ENCODE measurements at places on chromosomes 16 and 17.

- no peak for DNase-seq
These were observed 32.3 kb downstream of the CHD9 start for GRCh38 chr16:53087101-53087500.

GRCh38 chr17:32569171-32570080 lies 82.6 kb downstream of the CDK5R1 start:
- DNase-seq = no peak

DNA sequence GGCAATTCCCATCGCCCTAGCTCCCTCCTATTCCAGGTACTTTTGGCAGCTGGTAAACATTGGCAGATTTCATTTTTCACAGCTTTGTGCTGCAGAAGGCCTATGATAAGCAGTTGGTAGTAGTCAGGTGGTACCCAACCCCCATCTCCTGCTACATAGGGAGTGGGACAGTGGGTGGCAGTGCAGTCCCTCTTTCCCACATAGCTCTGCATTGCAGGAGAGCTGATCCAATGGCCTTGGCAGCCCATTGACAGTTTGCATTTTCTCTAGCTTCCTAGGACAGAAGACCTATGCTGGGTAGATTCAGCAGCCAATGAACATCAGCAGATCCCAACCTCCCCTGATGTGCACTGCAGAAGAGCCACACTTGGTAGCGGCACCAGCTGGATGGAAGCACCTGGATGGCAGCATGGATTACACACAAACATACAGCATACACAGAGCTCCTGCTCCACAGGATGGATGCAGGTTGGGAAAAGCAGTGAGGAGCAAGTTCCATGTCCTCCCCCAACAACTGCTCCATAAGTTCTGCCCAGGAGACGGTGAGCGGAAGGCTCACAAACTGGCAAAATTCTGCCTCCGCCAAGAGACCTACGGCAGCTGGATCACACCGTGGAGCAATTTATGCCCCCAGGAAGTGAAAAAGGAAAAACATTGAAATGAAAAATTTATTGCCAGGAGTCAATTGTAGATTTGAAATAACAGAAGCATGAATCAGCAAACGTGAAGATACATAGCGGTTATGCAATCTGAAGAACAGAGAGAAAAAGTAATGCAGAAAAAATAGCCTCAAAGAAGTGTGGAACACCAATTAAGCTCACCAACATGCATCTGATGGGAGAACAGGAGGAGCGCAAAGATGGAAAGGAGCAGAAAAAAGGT lies 95.7 kb downstream of the CACNG1 start:
- no peak for DNase-seq

GRCh38 chr16:21566891-21567414 lies 32.4 kb upstream of the METTL9 start:
- no peak for DNase-seq

DNA sequence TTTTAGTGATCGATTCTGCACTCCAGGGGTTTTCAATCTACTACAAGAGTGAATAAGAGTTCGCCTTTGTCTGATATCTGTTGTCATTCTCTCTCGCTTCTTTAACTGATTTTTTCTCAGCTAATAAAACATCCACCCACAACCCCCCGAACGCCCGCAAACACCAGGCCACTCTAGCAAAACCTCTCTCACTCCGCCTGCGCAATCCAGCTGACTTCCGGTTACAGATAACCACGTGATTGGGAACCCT lies 338 bp upstream of the RPL19 start:
- peak; percentile 86 for DNase-seq

DNA sequence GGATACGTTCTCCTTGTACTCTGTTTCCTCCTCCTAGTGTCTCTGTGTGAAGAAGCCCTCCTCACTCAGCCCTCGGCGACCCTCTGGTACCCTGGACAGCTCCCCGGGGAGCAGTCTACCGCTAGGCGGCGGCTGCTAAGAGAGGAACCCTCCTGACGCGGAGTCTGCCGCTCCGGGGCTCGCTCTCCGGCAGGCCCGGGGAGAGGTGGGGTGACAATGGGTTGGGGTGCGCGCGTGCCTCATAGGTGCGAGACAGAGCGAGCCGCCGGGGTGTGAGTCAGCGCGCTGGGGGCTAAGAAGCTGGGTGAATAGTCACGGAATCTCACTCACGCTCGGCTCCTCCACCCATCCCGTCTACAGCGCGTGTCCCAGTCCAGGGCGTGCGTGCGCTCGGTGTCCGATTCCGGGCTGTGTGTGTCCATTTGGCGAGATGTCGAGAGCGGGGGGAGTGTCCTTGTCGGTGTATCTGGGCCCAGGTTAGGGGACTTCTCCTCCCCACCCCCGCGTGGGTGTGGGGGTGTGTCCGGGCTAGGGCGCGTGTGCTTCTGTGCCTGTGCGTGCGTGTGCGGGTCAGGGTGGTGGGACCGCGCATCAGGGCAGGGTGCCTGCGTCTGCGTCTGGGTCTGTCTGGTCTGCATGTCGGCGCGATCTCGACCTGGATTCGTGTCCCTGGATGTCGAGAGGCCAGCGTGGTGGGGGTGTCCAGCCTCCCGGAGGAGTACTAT lies 577 bp upstream of the HS3ST2 start:
- no peak for DNase-seq

- no peak for DNase-seq
These were observed 49.0 kb upstream of the CHMP6 start for GRCh38 chr17:80942423-80943345.

DNA sequence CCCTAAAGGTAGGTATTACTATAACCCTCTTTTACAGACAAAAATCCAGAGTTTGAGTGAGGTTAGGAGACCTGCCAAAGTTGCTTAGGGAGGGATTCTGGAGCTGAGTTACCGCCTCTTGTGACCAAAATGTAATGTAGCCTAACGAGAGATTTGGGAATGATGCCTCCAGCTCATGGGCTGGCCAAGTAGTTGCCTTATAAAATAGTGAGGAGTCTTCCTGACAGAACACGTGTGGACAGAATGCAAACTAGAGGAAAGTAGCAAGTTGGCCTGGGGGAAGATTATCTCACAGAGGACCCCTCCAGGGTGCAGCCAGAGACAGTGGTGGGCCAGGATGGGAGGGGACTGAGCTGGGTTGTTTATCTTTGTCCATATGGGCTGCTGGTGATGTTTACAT lies 543.7 kb upstream of the CDH11 start:
- no peak for DNase-seq

- no peak for DNase-seq
These were observed 8.1 kb downstream of the MYOCD start for GRCh38 chr17:12673788-12674187.

DNA sequence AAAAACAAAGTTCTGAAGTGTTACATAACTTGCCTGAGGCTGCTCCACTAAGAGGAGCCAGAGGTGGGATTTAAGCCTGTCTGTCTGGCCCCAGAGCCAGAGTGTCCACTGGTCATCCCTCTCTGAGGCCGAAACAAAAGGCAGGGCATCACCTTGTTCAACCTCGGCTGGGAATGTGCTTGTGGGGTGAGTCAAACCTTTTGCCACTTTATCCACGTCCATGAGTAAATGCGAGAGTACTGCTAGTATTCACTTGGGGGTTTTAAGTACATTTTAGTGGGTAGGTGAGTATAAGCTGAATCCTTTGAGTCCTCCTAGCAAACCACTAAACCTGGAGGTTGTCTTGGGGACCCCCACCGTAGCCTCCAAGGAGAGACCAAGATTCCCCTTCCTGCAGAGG lies 103.5 kb downstream of the STX8 start:
- no peak for DNase-seq

GRCh38 chr16:83681381-83681956 lies 126.3 kb upstream of the HSBP1 start:
- no peak for DNase-seq

- DNase-seq = no peak
These were observed 21.8 kb downstream of the ITGB3 start for GRCh38 chr17:47275245-47275984.

- DNase-seq = no peak
These were observed 5.2 kb downstream of the MINK1 start for GRCh38 chr17:4838309-4838785.

- peak; percentile 65 for DNase-seq
These were observed 6.9 kb downstream of the PHOSPHO1 start for GRCh38 chr17:49223517-49224197.

- no peak for DNase-seq
These were observed 12.3 kb downstream of the GPRC5B start for GRCh38 chr16:19872179-19872863.

DNA sequence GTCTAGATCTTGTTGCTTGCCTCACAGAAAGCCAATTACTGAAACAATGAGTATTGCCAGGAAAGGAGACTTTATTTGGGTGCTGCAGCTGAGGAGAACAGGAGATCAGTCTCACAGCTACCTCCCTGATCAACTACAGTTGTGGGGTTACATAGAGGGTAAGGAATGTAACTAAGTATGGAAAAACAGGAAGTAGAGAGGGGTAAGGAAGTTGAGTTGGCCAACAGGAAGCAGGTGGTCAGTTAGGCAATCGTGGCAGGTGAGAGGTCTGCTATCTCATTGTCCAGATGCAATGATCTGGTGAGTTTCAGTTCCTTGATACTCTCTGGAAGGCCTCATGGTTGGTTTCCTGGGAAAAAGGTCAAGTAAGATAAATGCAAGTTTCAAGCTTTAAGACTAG lies 333.1 kb upstream of the GOT2 start:
- DNase-seq = no peak

DNA sequence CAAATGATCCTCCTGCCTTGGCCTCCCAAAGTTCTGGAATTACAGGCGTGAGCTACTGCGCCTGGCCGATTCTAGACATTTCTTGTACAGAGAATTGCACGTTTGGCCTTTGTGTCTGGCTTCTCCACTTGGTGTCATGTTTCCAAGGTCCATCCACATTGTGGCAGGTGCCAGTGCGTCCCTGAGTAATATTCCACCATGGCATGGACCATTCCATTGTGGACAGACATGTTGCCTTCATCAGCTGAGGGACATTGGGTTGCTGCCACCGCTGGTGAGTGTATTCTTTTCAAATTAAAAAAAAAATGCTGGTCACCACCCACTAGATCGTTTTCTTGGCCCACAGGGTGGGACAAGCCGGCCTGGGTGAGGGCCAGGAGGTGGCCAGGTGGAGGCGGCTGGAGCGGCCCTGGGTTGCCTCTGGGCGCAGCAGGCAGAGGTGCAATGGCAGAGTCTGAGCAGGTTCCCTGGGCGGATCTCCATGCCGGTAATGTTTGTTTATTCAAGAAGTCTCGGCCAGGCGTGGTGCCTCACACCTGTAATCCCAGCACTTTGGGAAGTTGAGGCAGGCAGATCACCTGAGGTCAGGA lies 274.1 kb downstream of the SEC14L1 start:
- DNase-seq = no peak

GRCh38 chr17:39011907-39012468 lies 44.8 kb upstream of the FBXO47 start:
- no peak for DNase-seq

- no peak for DNase-seq
These were observed 33.3 kb upstream of the XYLT1 start for GRCh38 chr16:17504050-17504449.

- peak; percentile 19 for DNase-seq
These were observed at the start of gene ADAMTS18 for GRCh38 chr16:77434530-77435271. Gene ADAMTS18, minus strand, starts transcription at chr16:77435034. Its CDS starts 339 bp downstream, at chr16:77434695.

DNA sequence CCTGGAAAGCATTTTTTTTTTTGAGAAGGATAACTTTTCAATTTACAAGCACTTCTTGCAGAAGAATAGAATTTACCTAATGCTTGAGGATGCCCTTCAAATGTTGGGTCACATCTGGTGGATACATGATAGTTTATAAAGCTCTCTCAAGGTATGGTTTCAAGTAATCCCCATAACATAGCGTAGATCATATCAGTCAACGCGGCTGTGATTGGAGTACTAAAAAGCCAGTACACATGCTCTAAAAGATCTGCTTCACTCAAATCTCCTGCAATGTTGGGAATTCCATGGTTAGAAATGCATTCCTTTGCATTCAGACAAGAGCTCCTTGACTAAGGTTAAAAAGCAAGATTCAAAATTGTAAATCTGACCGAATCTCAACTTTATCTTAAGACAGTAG lies 3.9 kb upstream of the KCNJ16 start:
- no peak for DNase-seq

- DNase-seq = no peak
These were observed 7.5 kb downstream of the ZNHIT3 start for GRCh38 chr17:36493956-36494355.

DNA sequence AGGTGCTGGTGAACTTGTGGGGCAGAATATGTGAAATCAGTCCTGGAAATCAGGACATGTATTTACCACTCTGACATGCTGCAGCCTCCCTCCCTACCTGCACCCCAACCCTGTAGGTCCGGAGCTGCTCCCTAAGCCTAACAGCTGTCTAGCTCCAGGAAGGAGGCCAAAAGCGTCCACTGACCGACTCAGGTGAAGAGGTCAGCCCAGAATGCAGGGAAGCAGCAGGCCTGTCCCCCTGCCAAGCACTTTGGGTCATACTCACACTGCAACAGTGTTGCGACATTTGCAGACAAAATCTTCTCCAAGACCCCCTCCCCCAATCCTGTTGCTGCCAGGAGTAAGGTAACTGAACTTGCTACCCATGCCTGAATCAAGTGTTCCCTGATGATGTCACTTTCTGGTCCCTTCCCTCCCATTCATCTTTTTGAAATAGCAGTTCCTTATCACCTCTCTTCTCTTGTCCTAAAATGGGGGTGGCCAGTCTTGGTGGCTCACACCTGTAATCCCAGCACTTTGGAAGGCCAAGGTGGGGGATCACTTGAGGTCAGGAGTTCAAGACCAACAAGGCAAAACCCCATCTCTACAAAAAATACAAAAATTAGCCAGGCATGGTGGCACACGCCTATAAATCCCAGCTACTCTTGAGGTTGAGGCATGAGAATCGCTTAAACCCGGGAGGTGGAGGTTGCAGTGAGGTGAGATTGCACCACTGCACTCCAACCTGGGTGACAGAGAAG lies 1.3 kb upstream of the ACLY start:
- no peak for DNase-seq

DNA sequence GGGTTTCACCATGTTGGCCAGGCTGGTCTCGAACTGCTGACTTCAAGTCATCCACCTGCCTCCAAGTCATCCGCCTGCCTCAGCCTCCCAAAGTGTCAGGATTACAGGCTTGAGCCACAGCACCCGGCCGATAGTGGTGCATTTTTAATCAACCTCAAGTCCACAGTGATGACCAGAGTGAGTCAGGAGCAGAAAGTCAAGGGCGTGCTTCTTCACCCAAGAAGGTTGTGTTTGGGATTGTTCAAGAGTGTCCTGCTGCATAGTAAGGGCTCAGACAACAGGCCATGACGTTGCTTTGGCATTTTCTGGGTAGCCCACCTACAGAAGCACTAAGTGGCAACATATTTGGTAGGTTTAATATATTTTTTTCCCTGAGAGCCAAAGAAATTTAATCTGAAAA lies 108.3 kb upstream of the FAM20A start:
- DNase-seq = no peak

GRCh38 chr17:49823614-49824013 lies 24.3 kb downstream of the TAC4 start:
- DNase-seq = no peak

DNA sequence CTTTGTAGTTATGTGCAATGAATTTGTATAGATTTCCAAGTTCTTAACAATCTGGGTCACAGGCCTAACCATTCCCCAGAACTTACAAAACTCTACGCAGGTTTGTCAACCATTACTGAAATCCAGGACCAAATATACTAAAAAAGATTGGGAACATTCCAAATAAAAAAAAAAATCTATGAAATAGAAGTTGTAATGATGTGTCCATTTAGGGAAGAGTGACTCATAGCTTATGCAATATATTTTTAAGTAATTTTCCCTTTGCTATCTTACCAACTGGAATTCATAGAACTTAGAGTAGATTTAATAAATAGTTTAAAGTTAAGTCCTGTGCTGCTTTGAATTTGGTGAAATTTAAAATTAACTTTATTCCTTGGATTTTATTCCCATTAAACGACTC lies 393.2 kb downstream of the PMP22 start:
- DNase-seq = no peak

- DNase-seq = no peak
These were observed 51.6 kb downstream of the IKZF3 start for GRCh38 chr17:39812466-39812865.

Data from T-helper 2 cell (primary cell).